Ascending aorta (tissue), 2 donors: ENCODE measurements at places on chromosomes 11 and 22.

- no peak for DNase-seq
Observed at GRCh38 chr22:46609175-46609690, 11.0 kb upstream of the GRAMD4 start.

DNA sequence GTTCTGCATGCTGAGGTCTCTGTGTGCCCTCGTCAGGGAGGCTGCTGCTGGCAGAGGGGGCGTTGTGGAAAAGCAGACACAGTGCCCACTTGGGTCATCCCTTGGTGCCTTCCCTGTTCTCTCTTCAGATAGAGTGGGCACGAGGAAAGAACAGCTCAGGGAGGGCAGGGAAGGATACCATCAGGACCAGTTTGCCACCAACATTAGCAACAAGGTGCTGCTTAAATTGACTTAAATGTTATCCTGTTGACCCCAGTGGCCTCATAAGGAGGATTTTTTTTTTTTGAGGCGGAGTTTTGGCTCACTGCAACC, 91.2 kb downstream of the BCR start:
- DNase-seq: no peak

GRCh38 chr11:27112946-27113345, 72.3 kb downstream of the BBOX1 start:
- no peak for DNase-seq

DNA sequence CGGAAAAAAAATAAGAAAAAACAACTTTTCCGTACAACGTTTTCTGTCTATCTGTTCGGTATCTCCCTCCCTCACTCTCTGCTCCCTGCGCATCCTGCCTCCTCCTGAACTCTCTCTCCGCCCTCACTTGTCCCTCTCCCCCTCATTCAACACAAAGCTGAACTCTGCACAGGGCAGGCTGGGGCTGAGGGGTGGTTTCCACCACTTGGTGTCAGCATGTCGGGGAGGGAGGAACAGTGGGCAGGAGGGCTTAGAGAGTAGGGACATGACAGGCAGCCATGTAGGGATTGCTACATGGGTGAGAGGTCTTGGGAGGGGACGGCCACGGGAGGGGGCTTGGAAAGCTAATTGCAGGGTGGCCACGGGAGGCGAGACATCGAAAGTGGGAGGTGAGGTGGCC, 17.6 kb downstream of the SLC22A12 start:
- no peak for DNase-seq

GRCh38 chr11:124036666-124037065, 4.5 kb downstream of the OR10G7 start:
- no peak for DNase-seq

DNA sequence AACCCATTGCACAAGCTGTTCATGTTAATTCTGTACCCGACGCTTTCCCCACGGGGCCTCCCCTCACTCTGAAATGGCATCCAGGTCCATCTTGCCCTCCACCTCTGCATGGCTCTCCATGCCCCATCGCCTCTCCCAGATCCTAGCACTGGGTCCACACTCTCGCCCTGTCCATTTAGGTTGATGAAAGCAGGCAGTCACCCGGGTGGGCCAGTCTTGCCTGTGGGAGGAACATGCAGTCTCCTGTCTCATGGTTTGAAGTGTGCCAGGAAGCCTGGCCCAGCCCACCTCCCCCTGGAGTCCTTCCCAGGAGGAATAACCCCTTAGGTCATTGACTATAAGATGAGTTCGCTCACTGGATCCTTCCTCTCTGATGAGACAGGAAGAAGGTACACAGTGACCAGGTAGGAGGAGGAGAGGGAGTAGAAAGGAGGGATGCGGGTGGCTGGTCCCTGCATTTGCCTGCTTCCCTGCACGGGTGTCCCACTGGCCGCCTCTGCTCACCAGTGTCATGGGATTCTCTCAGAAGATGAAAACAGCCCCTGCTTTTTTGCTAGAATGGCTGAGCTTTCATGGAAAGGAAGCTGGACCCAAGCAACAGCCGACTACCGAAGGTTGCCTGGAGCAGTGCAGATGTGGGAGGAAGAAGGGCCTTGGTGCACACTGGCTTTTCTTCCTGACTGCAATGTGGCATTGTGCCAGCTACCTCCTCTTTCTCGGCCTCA, 6.8 kb downstream of the TMEM121B start:
- DNase-seq: no peak

- DNase-seq: peak; percentile 92
Observed at GRCh38 chr11:74024261-74025029, 15.6 kb upstream of the UCP3 start.

- DNase-seq: no peak
Observed at GRCh38 chr11:73396985-73397384, 20.8 kb downstream of the RELT start.

DNA sequence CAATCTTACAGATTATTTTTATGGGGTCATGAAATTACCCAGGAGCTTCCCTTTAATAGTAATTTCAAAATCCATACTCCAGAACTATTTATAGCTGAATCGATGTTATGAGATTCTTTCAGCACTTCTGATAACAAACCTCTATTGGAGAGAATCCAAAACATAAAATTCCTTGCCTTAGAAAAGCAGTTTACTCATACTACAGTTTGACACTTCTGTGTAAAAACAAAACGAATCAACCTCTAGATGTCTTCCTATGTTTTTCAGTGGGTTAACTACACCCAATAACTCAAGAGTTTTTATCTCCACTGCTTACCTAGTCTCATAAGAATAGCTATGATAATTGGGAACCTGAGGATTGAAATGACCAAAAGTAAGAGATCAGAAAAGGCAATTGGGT, 35.6 kb downstream of the KIF18A start:
- DNase-seq: no peak

- DNase-seq: no peak
Observed at GRCh38 chr11:76597533-76598425, 72.8 kb downstream of the LRRC32 start.

DNA sequence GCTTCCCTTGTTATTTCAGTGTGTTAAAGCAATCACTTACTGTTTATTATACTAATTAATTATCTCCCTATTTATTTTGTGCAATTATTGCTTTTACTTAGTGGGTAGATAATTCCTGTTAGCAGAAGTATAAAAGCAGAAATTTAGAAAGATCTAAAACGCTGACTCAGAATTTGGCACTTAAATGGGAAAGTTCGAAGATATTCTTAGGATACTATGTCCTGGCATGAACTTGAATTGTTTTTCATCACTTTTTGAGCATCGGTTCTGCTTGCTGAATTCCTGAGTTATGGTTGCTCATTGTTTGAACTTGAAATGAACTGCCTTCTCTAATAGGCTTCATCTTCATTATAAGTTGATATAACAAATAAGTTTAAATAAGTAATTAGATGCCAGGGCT, 325.4 kb downstream of the JRKL start:
- DNase-seq: no peak

- no peak for DNase-seq
Observed at GRCh38 chr11:20544603-20545237, 54.7 kb upstream of the SLC6A5 start.

DNA sequence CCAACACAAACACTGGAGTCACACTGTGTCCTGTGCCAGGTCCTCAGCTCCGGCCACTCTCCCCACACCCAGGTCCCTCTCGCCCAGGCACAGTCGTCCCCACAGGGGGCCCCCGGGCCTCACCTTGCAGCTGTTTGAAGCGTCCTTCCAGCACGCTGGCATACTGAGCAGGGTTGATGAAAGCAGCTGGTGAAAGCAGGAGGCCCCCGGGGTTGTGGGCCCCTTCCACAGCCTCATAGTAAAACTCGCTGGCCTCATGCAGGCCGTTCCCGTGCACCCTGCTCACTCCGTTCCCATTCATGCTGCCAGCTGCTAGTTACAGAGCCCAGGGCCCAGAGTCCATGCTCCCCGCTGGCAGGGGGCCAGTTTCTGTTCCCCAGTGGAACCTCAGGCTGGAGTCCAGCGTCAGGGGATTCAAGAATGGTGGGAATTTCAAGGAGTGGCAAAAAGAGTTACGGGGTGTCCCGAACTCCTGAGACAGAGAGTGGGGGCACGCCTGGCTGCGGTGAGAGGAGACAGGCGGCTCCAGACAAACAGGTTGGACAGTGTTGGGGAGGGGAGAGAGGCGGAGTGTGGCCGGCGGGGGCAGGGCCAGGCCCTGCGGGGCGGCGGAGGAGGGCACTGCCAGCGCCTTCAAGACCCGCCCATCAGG, 10.6 kb downstream of the SPTBN2 start:
- DNase-seq: no peak

DNA sequence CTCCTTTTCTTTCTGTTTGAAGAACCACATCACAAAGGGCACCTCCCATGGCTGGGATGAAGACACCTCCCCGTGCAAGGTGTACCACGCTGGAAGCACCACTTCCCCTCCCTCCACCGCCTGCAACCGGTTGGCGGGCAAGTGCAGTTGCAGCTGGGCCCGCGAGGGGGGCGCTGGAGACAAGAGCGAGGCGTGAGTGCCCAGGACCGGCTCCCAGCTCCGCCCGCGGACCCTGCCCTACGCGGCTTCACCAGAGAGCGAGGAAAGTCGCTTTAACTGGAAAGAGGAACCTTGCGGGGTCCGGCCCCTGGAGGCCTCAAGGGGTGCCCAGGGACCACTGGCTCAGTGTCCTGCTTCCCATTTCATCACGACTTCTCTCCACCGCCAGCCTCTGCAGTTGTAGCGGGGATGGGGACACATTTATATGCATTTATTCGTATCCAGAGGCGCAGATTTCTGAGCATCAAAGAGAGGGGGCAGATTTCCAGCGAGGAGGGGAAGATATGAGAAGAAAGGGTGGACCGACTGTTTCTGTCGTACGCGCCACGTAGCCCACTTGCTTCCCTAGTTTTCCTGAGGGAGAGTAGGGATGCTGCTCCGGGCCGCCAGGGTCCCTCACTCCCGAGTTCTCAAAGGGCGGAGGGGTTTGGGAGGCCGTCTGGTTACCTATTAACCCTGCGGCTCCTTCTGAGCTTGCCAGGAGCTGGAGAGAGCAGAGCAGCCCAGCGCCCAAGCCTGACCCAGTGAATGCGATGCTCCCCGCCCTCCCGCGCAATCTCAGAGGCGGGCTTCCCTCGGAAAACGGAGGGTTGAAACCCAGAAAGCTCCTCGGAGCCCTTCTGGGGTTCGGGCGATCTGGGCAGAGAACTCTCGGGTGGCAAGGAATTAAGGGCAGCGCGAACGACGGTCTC, 3.5 kb downstream of the ESAM start:
- peak; percentile 84 for DNase-seq

GRCh38 chr11:118998822-118999221, 884 bp downstream of the CENATAC start:
- no peak for DNase-seq

DNA sequence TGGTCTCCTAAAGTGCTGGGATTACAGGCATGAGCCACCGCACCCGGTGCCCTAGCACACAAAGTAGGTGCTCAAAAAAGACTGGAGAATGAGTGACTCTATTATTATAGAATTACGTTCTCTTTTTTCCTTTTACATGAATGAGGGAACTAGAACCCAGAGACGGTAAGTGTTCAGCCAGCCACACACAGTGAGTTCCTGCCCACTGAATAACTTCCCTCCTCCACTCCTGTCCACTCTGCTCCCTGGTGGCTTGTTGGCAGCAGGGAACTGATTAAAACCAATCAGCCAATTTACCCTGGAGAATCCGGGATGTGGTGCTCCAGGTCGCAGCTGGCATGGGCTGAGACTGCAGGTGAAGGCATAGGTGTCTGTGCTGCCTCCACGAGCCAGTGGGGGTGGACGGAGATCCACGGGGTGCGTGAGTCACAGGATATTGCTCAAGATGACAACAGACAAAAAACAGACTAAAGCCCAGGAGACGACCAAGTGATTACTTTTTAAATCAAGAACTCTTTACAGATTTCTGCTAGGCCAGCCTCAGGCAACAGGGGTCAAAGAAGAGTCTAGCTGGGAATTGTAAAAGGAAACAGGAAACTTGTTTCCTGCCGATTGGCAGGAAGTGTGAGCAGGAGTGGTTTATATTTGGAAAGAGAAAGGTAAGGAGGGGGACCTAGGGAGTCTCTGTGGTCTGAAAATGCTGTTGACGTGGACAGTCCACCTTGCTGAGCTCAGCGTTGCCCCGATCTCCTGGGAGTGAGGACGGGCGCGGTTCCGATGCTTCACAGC, 95.2 kb upstream of the TP53I11 start:
- DNase-seq: no peak

DNA sequence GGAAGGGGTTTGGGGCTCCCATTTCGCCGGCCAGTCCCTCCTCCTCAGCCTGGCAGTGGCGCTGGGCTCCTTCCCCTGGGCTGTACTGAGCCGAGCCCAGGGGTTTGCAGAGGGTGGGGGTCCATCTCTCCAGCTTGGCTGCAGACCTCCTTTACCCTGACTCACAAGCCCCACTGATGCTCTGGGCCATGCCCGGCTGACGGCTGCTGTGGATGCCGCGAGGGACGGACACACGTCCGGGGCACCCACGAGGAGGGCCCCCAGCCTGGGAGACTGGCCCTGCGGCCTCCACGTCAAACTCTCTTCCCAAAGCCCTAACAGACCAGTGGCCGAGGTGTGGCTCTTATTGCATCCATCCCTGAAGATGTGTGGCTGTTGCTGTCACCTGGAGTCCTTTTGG, 14.1 kb downstream of the PMM1 start:
- no peak for DNase-seq

DNA sequence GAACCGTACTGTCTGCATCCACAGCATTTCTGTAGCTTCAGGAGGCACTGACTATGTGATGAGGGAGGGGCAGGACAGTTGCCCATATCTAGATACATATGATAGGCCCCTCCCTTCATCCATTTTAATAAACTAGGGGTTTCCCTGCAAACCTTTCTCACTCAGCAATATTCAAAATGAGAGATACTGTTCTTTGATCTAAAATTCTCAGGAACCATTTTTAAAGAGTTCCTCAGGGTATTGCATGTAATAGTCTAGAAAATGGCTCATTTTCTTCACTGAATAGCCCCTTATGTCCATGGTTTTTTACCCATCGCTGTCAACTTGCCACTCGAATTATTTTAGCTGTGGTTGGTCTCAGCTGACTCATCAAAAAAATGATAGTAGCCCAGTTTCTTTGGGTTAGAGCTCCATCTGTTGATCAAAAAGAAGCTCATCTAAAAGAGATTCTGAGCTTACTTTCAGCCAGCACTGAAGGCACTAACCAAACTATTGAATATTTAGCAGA, 37.0 kb upstream of the DNAJB7 start:
- DNase-seq: no peak

DNA sequence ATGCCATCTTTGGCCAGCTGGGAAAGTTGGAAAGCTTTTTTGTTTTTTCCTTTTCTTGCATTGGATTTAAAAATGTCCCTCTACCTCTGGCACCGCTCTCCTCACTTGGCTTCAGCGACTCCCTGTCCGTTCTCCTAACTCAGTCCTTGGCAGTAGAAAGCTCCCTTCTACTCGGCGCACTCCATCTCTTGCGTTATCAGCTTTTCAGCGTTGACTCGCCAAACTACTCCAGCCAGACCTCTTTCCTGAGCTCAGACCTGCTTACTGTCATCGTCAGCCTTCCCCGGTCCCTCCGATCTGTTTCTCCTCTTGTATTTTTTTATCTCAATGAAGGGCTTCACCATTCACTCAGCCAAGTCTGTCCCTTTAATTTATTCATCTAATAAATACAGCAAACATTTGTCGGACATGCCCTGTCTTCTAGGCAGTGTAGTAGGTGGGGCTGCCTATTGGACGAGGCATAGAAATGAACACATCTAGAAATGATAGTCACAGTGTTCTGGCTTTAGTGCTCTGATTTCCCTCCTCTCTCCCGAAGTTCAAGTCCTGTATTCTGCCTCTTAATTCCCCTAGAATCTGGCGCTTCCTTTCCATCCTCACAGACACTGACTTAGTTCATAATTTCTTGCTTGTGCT, 839 bp downstream of the CEP164 start:
- peak; percentile 77 for DNase-seq
